Activated T-helper 1 cell treated with anti-CD3 and anti-CD28 coated beads, Interleukin-12 subunit alpha, Interleukin-12 subunit beta, Interleukin-2, Interleukin-4 antibody, amounts not matched to agents 30 ng/mL and 10 ng/mL and 1 ng/mL, durations not matched to agents 14 hours and 24 hours and 36 hours (primary cell): ENCODE measurements at places on chromosomes 5 and 9. TPM values are rescaled to one million over a fixed set of nuclear protein-coding genes. Genes with fewer than 3 reads are reported as not detected.

Gene CD14
- 0.29 and 0.62 TPM in 2 replicates for total RNA-seq

Gene TEK
- total RNA-seq, result not detected in 2 replicates

Gene IL13
- total RNA-seq, result 294 and 308 TPM in 2 replicates

Gene HDHD3
- 15.7 and 18.5 TPM in 2 replicates for total RNA-seq

Gene PPP2R2B
- not detected in 2 replicates for total RNA-seq

Gene PTGES
- 0.16 TPM in 1 of 2 replicates, not detected in the other for total RNA-seq

Gene SLIT3
- total RNA-seq, result 0.03 and 0.20 TPM in 2 replicates

GRCh38 chr5:160197341-160198144 is 31.8 kb upstream of the FABP6 start:
- H3K4me1 ChIP-seq, result peaks cover 4% of the 10 kb centered on the region
- H3K4me3 ChIP-seq, result no peak overlapping the region
- no peak for DNase-seq
- no peak overlapping the region for H3K27ac ChIP-seq
- H3K36me3 ChIP-seq, result no peaks in the 10 kb centered on the region

DNA sequence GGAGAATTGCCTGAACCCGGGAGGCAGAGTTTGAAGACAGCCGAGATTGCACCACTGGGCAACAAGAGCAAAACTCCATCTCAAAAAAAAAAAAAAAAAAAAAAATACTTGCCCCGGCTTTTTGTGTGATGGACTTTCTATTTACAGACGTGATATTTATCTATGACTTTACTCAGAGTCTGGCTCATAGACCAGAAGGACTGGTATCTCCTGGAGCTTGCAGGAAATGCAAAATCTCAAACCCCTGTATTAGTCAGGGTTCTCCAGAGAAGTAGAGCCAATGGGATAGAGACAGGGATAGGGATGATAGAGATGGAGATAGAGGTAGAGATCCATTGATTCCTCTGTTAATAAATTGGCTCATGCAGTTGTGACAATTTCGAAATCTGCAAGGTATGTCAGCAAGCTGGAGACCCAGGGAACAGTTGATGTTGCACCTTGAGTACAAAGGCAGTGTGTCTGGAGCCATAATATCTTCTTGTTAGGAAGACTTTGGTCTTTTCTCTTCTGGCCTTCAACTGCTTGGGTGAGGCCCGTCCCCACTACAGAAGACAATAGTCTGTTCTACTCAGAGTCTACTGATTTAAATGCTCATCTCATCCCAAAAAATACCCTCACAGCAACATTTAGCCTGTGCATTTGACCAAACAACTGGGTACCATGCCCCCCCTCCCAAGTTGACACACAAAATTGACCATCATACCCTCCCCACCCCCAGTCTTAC is 195.4 kb upstream of the MSX2 start:
- no peaks in the 10 kb centered on the region for H3K36me3 ChIP-seq
- no peak overlapping the region for H3K4me3 ChIP-seq
- no peaks in the 10 kb centered on the region for H3K27me3 ChIP-seq
- DNase-seq, result no peak
- H3K27ac ChIP-seq, result no peak overlapping the region

DNA sequence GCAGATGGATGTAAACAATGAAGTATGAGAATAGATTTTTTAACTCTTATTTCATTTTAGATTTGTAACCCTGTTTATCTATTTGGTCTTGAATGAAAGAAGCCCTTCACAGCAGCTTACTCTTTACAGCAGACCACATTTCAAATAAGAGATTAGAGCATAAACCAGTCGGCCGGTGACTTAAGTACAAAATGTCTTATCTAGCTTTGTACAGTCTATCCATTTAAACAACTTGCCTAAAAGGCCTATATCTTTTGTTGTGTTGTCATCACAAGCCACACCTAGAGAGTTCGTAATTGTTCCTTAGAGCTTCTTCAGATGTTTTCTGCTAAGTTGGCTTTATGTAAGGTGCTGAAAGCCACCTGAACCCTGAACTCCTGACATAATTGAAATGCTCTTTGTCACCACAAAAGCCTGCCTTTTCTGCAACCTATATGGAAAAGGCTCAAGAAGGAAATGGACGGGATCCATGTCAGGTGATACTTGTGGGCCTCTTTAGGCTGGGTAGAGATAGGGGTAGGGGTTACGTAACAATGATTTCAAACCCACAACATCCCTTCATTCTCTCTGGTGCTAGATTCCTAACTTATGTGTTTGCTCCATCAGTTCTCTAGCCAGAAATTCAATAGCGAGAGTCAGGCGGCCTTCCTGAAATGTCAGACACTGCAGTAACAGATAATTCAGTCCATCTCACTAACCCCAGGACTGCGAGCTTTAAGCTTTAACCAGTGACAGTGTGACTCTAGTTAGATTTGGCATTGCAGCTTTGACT is 162.5 kb downstream of the CD180 start:
- peaks cover 77% of the 10 kb centered on the region for H3K4me1 ChIP-seq
- no peaks in the 10 kb centered on the region for H3K27me3 ChIP-seq
- peak overlapping the region; percentile 9 for H3K27ac ChIP-seq
- peaks cover 7% of the 10 kb centered on the region for H3K36me3 ChIP-seq

- no peak for DNase-seq
- no peaks in the 10 kb centered on the region for H3K36me3 ChIP-seq
- H3K4me1 ChIP-seq, result no peaks in the 10 kb centered on the region
- no peak overlapping the region for H3K4me3 ChIP-seq
These were observed 62.9 kb upstream of the DMRTA1 start for GRCh38 chr9:22383718-22384117.

DNA sequence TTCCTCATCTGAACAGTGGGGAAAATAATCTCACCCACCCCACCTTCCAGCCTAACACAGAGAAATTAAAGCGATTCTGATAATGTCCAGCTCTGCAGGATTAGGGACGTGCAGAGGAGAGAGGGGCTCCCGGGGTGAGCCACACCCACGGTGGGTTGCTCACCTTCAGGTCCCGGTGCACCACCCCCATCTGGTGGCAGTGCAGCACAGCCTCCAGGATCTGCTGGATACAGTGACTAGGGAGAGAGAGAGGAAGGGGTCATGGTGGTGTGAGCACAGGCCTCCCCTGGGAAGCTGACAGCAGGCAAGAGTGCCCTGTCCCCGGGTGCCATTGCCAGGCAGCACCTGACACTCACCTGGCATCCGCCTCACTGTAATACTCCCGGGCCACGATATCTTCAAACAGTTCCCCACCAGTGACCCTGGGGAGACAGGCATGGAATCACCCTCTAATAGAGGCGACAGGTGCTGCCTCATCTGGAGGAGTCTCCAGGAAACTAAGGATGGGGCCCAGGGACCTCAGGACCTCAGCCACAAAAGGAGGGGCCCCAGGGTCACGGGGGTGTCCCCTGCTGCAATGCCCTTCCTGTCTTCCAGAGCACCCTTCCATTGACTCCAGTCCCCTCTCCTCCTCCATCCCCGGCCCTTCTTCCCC is 33.0 kb downstream of the CAMK2A start:
- H3K4me3 ChIP-seq, result no peak overlapping the region
- peaks cover 2% of the 10 kb centered on the region for H3K27me3 ChIP-seq
- H3K36me3 ChIP-seq, result no peaks in the 10 kb centered on the region
- H3K4me1 ChIP-seq, result no peaks in the 10 kb centered on the region
- DNase-seq, result no peak

- H3K27ac ChIP-seq, result no peak overlapping the region
- no peaks in the 10 kb centered on the region for H3K4me1 ChIP-seq
- no peaks in the 10 kb centered on the region for H3K36me3 ChIP-seq
- no peak for DNase-seq
- no peak overlapping the region for H3K4me3 ChIP-seq
These were observed 43.1 kb downstream of the BASP1 start for GRCh38 chr5:17260549-17260948.

- H3K36me3 ChIP-seq, result no peaks in the 10 kb centered on the region
- no peak overlapping the region for H3K4me3 ChIP-seq
- H3K27ac ChIP-seq, result no peak overlapping the region
- DNase-seq, result no peak
- H3K4me1 ChIP-seq, result no peaks in the 10 kb centered on the region
These were observed 10.2 kb downstream of the MAMDC2 start for GRCh38 chr9:70053864-70054263.

DNA sequence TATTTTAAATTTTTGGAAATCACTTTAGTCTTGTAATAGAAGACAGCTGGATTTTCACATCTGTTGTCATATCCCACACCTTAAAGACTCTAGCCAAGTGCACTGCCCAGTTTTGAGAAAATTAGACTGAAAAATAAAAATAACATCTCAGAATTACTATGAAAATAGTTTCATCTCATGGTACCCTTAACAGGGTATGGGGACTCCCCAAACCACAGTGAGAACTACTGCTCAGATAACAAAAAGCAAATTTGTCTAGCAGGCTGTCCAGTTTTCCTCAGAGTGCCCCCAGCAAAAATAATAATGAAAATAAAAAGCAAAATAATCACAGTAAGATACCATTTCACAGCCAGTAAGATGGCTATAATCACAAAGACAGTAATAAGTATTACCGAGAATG is 6.5 kb downstream of the UBQLN1 start:
- H3K27ac ChIP-seq, result no peak overlapping the region
- peaks cover 60% of the 10 kb centered on the region for H3K4me1 ChIP-seq
- DNase-seq, result no peak
- H3K36me3 ChIP-seq, result peaks cover 20% of the 10 kb centered on the region
- no peaks in the 10 kb centered on the region for H3K27me3 ChIP-seq

DNA sequence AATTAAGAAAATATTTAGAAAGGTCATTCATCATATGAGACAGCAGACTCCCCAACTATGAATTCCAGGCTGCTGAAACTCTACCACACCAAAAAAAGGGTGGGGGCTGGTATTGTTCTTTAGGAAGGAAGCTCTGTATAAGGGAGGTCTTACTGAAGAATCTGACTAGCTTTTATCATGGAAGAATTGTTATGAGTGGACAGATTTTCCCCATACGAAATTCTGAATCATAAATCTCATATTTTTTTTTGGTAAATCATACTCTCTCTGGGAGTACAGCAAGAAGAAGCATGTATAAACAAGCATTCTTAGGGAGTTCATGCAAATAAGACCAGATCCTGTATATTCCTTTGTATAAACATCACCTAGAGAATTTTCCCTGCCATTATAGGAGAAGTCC is 220.0 kb downstream of the SLC12A2 start:
- DNase-seq, result no peak
- H3K36me3 ChIP-seq, result no peaks in the 10 kb centered on the region
- H3K27me3 ChIP-seq, result no peaks in the 10 kb centered on the region

DNA sequence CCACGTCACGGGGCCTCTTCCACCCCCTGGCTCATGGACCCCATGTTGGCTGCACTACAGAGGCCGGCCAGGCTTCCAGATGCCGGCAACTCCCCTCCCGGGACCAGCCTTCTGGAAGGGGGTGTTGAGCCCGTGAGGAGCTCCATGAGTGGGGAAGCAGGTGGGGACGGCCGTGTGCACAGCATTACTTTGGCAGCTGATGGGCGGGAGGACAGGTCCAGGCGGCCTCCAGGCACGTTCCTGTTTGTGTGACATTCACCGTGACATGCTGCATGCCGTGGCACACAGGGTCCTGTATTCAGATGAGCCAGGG is 29.1 kb upstream of the ABO start:
- H3K4me3 ChIP-seq, result no peak overlapping the region
- no peak overlapping the region for H3K27ac ChIP-seq
- no peak for DNase-seq
- H3K4me1 ChIP-seq, result no peaks in the 10 kb centered on the region

GRCh38 chr9:127132921-127133647 is 10.6 kb upstream of the ANGPTL2 start:
- peaks cover 9% of the 10 kb centered on the region for H3K27me3 ChIP-seq
- no peak overlapping the region for H3K27ac ChIP-seq
- no peaks in the 10 kb centered on the region for H3K36me3 ChIP-seq
- no peak overlapping the region for H3K4me3 ChIP-seq

- H3K27ac ChIP-seq, result no peak overlapping the region
- DNase-seq, result no peak
- H3K27me3 ChIP-seq, result no peaks in the 10 kb centered on the region
- H3K4me3 ChIP-seq, result no peak overlapping the region
- H3K4me1 ChIP-seq, result peaks cover 11% of the 10 kb centered on the region
These were observed 157.5 kb downstream of the DOCK8 start for GRCh38 chr9:372128-372527.

DNA sequence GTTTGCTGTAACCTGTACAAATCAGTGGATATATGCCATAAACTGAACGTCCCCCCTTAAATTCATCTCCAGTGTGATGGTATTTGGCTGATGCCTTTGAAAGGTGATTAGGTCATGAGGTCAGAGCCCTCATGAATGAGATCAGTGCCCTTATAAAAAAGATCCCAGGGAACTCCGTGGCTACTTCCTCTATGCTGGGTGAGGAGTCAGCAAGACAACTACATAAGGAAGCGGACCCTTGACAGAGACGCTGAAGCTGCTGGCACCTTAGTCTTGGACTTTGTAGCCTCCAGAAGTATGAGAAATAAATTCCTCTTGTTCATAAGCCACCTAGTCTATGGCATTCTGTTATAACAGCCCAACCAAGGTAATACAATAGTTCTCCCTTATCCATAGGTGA is 215.1 kb upstream of the ZNF608 start:
- no peaks in the 10 kb centered on the region for H3K4me1 ChIP-seq
- H3K36me3 ChIP-seq, result no peaks in the 10 kb centered on the region
- H3K27ac ChIP-seq, result no peak overlapping the region
- peaks cover 2% of the 10 kb centered on the region for H3K27me3 ChIP-seq

DNA sequence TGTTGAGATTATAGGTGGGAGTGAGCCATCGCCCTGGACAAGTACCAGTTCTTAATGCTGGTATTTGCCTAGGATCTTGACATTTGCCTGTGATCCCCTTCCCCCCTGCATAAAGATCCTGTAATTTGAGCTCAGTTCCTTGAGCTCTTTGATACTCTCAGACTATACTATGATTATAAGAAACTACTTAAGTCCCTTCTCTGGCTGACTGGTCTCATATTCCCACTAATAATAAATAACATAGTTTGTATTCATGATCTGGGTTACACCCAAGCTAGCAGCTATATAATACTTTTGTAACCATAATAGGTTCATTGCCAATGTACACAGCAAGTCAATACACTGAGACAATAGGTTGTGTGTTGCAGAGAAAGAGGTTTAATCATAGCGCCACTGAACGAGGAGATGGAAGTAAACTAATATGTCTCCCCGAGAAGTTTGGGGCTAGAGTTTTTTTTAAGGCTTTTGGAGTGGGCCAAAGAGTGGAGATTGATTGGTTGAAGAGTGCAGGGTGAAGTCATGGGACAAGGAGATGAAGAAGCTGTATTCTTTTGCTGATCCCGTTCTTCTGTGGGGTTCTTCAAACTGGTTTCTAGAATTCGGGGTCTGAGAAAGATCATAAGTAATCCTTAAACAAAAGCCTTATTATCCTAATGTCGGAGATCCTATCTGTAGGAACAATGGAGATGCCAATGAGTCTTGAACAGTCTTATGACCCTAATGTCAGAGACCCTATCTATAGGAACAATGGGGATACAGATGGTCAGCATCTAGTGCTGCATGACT is 20.7 kb upstream of the SHOC1 start:
- DNase-seq, result no peak

DNA sequence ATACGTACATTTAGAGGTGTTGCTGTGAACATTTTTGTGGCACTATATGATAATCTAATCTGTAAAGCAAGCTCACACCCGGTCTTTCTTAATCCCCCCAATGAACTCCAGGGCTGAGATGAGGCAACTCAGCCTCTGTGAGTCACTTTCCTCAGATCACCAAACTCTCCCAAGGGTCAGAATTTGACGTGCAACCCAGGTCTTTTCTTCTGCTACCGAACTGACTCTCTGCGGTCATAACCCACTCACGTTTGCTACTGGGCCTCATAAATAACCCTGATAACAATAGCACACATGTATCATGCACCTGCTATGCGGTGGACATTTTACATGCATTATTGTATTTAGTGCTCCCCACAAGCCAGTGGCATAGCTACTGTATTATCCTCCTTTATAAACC is 153.1 kb downstream of the DROSHA start:
- no peaks in the 10 kb centered on the region for H3K36me3 ChIP-seq
- no peak for DNase-seq
- H3K27me3 ChIP-seq, result peaks cover 10% of the 10 kb centered on the region
- H3K4me3 ChIP-seq, result no peak overlapping the region
